ENCODE measurements at places on chromosomes 5 and 9. TPM values are rescaled to one million over a fixed set of nuclear protein-coding genes. Genes with fewer than 3 reads are reported as not detected.
A peak's percentile ranks its signal among the peaks of the same experiment; 100 is the strongest.

FGF10 gene
- not detected for total RNA-seq

DNA sequence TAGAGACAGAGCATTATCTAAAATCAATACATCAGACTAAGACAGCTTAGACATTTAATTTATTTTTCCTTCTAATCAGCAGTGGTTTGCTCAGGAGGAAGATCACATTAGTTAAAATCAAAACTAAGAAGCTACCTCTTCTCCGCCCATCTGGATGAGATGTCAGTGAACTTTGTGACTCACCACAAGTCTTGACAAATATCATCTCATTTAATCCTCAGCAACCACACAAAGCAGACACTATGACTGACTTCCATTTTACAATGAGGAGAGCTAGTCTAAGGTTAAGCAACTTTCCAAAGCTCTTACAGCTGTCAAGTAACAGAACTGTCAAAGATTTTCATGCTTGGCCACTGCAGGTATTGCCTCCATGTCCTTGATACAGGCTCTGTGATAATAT lies 289.5 kb downstream of the DEPDC1B start:
- no peaks in the 10 kb centered on the region for H3K4me1 ChIP-seq
- no peak overlapping the region for H3K4me3 ChIP-seq
- H3K36me3 ChIP-seq, result no peaks in the 10 kb centered on the region
- DNase-seq, result no peak
- H3K27ac ChIP-seq, result no peak overlapping the region

DNA sequence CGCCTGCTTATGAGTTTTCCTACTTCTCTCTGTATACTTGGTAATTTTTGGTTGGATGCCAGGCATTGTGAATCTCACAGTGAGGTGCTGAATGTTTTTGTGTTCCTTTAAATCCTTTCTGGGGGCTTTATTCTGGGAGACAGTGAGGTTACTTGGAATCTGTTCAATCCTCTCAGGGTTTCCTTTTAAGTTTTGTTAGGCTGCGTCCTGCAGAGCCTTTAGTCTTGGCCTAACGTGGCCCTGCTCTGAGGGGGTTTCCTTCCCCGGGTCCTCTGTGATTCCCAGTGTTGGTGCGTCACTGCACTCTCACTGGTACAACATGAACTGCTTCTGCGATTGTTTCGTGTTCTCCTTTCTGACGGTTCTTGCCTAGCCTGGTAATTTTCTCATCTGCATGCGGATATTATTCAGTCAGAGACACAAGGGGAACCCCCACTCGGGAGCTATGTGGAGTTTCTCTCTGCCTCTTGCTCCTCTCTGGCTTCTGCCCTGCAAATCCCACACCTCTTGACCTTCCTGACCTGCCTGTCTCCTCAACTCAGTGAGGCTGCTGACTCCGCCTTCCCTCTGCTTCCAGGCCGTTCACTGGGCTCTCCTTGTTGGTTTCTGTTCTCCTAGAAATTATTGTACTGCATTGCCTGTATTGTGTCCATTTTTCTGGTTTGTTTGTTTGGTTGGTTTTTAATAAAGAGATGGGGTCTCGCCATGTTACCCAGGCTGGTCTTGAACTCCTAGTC lies 128.1 kb downstream of the DAB2IP start:
- peaks cover 3% of the 10 kb centered on the region for H3K27me3 ChIP-seq
- H3K27ac ChIP-seq, result no peak overlapping the region
- H3K4me1 ChIP-seq, result peaks cover 11% of the 10 kb centered on the region
- H3K4me3 ChIP-seq, result no peak overlapping the region
- H3K36me3 ChIP-seq, result no peaks in the 10 kb centered on the region

LIX1 gene
- total RNA-seq, result not detected

- peak overlapping the region; percentile 64 for H3K27ac ChIP-seq
- H3K27me3 ChIP-seq, result no peaks in the 10 kb centered on the region
- no peak for DNase-seq
- H3K4me3 ChIP-seq, result no peak overlapping the region
Observed at GRCh38 chr9:4839470-4839912, 46.7 kb downstream of the RCL1 start.

GRCh38 chr9:111648066-111648465 lies 13.3 kb upstream of the GNG10 start:
- no peak for DNase-seq
- H3K4me3 ChIP-seq, result no peak overlapping the region
- peaks cover 32% of the 10 kb centered on the region for H3K36me3 ChIP-seq
- H3K27me3 ChIP-seq, result no peaks in the 10 kb centered on the region
- H3K4me1 ChIP-seq, result no peaks in the 10 kb centered on the region

GRCh38 chr9:133351526-133351907 lies 3.5 kb downstream of the RPL7A start:
- no peak for DNase-seq
- no peaks in the 10 kb centered on the region for H3K27me3 ChIP-seq
- H3K4me1 ChIP-seq, result peaks cover 45% of the 10 kb centered on the region
- H3K4me3 ChIP-seq, result no peak overlapping the region
- H3K27ac ChIP-seq, result peak overlapping the region; percentile 61

- no peaks in the 10 kb centered on the region for H3K36me3 ChIP-seq
- H3K4me3 ChIP-seq, result no peak overlapping the region
- H3K27ac ChIP-seq, result no peak overlapping the region
- peaks cover 5% of the 10 kb centered on the region for H3K27me3 ChIP-seq
Observed at GRCh38 chr5:147391781-147392180, 118.1 kb downstream of the DPYSL3 start.

LSM11 gene
- total RNA-seq, result 8.2 TPM

DNA sequence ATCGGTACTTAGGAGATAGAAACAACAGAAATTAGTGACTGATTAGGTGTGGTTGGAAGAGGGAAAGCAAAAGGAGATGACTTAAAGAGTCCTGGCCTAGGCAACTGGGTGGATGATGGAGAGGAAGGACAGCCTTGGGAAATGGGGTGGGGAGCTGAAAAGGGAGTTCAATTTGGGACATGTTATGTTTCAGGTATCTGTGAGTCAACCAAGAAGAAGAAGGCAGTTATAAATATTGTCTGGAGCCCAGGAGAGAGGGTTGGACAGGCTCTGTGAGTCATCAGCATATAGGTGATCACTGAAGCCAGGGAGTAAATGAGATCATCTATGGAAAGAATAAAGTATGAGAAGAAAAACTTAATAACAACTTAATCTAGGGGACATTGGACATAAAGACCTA lies 357.7 kb downstream of the NPR3 start:
- no peak for DNase-seq
- H3K4me1 ChIP-seq, result no peaks in the 10 kb centered on the region
- H3K27ac ChIP-seq, result no peak overlapping the region
- no peak overlapping the region for H3K4me3 ChIP-seq
- no peaks in the 10 kb centered on the region for H3K27me3 ChIP-seq

TMEM171 gene
- not detected for total RNA-seq

DNA sequence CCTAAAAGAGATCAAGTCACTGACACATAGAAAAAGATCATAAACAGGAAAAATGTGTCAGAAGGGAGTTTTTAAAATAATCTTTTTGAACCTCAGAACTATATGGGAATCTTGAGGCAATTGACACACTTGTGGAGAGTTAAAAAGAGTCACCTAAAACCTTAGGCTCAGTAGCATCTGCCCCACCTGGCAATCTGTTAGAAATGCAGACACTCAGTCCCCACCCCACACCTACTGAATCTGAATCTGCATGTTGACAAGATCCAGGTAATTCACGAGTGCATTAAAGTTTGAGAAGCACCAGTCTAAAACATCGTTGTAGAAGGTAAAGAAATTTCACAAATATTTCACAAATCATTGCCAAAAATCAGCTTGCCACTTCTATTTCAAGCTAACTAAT lies 388.3 kb downstream of the NR2F1-AS1 start:
- H3K4me3 ChIP-seq, result no peak overlapping the region
- H3K27ac ChIP-seq, result no peak overlapping the region
